DMS53 (cell line): ENCODE measurements at places on chromosomes 6 and 20.

DNA sequence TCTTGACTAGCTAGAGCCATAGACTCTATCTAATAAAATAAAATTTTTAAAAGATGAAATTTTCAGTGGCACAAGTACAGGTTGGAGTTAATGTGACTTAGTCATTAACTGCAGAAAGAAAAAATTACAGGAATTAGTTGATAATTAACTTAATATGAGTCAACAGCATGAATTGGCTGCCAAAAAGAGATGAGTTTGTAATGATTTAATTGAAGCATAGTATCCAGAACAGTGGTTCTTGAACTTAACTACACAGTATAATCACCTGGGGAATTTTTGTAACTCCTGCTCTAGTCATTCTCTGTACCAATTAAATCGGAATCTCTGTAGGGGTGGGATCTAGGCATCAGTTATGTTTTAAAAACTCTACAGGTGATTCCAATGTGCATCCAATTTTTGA is 46.3 kb upstream of the HMGN3 start:
- DNase-seq, result no peak

DNA sequence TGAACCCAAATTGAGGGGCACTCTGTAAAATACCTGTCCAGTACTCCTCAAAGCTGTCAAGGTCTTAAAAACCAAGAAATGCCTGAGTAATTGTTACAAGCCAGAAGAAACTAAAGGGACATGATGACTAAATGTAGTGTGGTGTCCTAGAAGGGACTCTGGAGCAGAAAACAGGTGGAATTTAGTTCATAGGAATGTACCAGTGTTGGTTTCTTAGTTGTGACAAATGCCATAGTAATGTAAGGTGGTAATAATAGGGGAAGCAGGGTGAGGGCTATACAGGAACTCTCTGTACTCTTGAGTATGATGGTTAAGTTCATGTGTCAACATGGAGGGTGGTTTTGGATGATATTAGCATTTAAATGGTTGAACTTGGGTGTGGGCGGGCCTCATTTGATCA is 92.3 kb downstream of the CNBD2 start:
- DNase-seq, result no peak

DNA sequence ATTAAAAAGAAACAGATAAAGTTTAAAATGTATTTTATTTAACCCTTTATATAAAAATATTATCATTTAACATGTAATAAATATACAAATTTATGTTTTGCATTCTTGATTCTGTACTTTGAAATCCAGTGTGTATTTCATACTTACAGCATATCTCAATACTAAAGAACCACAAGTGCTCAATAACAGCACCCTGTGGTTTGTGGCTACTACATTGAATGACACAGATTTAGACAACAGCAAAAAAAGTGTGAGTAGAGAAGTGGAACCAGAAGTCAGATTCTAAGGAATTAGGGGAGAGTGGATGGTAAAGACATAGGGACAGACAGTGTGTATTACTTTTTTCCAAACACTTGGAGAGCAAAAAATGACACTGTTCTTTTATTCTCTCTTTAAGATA is 524.5 kb downstream of the BMP2 start:
- DNase-seq, result no peak

- DNase-seq, result no peak
Observed at GRCh38 chr20:40866056-40866455, 162.6 kb upstream of the TOP1 start.

- peak; percentile 15 for DNase-seq
Observed at GRCh38 chr6:134787261-134787877, 162.5 kb downstream of the ALDH8A1 start.

DNA sequence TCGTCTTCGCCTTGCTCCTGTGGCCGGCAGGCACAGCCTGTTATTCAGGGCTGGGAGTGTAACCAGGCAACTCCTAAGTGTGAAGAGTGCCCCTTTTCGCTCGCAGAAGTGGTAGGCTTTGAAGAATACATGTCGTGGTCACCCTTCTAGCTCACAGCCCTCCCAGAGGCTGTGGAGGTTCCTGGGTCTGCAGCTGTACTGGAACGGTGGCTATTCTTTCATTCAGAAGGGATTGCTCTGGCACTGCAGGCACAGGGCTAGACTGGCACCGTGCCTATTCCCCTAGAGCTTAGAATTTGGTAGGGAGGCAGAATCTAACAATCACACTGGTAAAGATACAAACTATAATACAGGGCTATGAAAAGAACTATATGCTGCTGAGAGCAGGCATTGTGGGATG is 1.1 kb upstream of the SRSF12 start:
- DNase-seq, result no peak

DNA sequence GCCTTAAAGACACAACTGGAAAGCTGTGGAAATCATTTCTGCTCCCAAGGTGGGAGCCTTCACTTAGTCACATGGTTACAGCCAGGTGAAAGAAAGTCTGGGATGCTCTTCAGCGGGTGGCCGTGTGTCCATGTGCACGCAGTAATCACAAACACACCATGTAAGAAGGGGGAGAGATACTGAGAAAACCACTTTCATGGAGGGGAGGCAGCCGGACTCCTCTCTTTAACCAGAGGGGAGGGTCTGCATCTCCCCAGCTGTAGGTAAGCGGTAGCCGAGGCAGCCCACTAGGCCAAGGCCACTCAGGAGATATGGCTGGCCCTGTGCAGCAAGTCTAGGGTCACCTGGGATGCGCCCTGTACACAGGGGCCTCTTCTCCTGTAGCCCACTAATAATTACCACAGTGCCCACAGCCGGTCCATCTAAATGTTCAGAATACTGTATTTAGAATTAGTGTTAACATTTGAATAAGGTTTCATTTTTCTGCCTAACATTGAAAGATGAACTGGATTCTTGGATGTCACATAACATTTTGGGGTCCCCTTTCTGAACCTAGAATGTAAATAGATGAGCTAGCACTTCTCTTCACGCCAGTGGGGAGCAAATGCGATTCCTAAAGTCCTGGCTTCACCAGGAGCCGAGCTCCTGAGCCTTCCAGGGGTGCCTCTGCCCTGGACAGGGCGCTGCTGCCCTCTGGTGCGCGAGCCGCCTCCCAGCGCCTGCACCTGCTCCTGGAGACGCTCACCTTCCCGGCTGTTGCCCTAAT is 15.9 kb downstream of the GPR31 start:
- peak; percentile 81 for DNase-seq
